ENCODE measurements at places on chromosomes 3 and 15. TPM values are rescaled to one million over a fixed set of nuclear protein-coding genes. Genes with fewer than 3 reads are reported as not detected.

The CEP152 gene
- total RNA-seq: 2.2 TPM

DNA sequence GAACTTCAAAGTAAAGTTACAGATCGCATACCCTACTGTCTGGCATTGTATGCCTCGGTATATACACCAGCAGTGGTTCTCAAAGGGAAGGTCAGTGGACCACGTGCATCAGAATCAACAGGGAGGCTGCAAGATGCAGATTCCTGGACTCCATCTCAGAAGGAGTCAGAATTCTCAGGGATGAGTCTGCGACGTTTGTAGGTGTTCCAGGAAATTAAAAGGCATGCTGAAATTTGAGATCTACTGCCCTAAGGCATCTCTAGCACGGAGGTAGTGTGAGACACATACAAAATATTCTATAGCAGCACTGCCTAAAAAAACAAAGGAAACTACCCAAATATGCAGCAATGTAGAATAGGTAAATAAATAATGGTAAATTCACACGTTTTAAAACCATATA is 136.8 kb upstream of the BNIP2 start:
- DNase-seq: no peak

- DNase-seq: no peak
Measured at GRCh38 chr3:158233791-158234190, 123.9 kb downstream of the RSRC1 start.

GRCh38 chr3:73175698-73176097 is 114.2 kb downstream of the EBLN2 start:
- no peak for DNase-seq

- DNase-seq: peak; percentile 65
Measured at GRCh38 chr15:40859206-40859851, 14.7 kb downstream of the RHOV start.

DNA sequence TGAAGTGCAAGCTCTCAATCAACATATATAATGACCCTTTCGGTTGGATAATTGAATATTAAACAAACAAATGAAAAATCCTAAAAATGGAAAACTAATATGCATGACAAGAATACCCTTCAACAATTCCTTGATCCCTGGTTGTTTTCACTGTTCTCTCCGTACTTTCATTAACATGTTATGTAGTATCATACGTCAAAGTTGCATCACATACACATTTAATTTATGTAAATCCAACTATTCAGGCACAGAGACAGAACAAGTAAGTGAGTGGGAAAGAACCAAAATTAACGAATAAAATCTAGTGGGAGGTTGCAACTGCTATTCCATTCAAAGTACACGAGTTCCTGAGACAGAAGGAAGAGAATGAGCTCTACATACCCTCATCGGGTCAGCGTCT is 176.0 kb downstream of the SUCLG2 start:
- DNase-seq: no peak

Data from ovary (tissue), 10 donors.